ENCODE measurements at places on chromosomes 3 and 15. TPM values are rescaled to one million over a fixed set of nuclear protein-coding genes. Genes with fewer than 3 reads are reported as not detected.

DNA sequence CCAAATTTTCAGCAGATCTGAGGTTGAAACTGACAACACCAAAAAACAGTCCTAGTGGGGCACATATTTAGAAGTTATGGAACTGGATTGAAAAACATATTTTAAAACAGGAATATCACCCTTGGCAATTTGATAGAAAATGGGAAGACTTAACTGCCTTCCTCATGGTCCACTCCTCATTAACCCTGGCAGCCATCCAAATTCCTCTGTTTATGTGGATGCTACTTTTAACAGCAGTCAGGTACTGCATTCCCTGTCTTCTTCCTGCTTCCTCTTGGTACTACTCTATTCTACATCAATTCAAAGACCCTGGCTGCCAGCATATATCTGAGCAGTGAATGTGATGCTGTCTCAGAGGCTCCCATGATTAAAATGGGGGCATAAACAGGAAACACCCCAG, 54.3 kb downstream of the PDE8A start:
- no peak for DNase-seq

DNA sequence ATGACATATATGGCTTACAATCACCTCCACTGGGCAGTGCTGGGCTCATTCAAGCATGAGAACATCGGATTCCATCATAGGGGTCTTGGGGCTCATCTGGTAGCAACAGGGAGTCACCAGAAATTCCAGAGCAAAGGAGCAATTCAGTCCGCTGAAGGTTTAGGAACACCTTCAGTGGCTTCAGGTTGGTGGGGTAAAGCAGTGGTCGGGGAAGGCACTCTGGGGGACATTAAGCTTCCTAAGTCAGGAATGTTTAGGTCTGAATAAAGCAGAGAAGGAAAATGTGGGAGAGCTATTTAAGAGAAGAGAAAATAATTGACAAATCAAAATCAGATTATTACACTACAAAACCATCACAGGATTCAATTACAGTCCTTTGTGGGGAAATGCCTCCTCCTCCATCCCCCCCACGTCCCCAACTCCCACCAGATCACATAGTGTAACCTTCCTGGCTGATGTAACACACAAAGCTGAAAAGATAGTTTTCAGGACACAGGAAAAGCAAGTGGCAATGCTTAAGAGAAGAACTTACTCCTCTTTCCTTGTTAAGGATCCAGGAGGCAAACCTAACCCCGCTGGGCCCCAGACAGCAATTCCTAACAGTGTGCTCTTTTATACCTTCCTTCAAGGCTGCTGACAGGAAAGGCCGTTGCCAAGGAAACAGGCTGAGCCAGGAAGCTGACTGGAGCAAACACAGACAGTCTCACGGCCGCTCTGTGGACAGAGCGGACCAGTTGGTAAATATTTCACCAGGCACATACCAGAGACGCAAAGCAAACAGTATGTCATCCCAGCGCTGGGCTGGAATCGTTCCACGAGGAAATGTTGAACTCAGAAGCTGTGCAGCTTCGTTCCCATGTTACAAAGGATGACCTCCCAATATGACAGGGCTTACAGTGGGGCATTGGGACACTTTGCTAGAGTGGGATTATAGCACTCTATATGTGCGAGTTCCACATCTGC, 57.5 kb upstream of the LMCD1 start:
- DNase-seq, result peak; percentile 89

DNA sequence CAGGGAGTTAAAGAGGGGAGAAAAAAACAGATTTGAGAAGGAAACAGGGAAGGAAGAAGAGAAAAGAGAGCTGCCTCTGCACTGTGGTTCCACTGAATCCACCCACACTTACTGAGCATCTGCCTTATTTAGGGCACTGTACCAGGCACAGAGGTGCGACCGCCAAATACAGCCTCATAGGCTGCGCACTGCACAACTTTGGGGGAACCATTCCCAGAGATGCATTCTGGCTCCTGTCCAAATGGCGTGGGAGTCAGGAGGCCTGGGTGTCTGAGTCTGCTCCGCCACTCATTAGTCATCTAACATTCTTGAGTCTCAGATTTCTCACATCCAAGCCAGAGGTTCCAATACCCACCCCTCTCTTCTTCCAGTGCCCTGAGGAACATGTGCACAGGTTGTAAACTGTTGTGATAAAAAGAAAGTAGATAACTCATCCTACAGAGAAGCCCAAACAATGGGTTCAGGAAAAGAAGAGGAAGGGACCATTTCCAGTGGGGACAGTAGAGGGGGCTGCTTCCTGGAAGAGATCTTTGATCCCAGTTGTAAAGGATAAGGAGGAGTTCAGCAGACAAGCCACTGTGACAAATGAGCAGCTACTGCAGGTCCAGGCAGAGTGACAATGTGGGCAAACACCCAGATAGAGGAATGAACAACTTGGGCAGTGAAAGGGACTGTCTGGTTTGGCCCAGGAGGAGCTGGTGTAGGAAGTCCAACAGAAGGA, 254.6 kb downstream of the UACA start:
- DNase-seq, result no peak

DNA sequence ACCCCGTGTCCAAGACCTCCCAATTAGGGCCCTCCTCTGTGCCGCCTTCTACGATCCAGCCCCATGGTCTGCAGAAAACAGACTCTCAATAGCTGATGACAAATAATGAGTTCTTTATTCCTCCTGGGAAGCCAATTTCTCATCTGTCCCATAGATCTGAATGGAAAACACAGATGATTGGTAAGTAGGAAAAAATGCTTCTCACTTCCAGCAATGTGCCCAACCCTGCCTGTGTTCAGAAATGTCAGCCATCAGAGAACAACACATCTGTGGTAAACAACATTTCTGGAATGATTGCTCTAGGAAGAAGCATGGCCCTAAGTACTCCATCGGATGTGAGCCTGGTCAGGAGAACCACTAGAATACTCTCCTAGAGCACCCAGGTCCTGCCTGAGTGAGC, 240.5 kb upstream of the HES1 start:
- DNase-seq, result no peak

DNA sequence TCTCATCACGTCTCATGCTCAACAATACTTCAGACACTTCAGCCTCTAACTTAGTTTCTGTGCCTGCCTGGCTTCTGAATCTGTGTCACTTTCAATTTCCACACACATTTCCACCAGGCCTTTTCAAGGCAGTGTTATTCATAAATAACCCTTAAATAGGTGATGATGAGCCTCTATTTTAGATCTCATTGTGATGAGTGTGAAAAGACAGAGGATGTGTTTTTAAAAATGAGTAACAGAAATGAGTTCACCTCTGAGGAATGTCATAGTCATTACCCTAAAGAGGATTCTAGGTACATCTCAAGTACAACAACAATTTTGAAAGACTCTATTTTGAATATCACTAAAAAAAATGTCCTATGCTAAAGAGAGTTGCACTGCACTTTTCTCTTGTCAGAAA, 64.6 kb downstream of the STAC start:
- DNase-seq, result no peak

Gene XCR1
- total RNA-seq, result not detected

- DNase-seq, result no peak
Measured at GRCh38 chr15:91872356-91873137, 19.0 kb downstream of the SLCO3A1 start.

DNA sequence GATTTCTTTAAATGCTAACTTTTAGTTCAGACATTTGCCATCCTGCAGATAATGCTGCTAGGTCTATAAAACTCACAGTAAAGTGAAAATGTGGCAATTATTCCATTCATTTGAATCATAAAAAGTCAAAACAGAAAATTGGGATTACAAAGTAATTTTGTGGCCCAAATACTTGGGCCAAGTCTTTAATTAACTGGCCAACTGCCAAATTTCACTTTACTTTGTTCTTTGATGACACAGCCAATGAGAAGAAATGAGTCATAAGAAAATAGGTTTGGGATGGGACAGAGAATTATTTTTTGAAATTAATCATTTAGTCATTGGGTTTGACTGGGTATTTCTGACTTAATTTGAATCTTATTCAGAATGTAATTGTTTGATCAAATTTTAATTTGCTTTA, 89.8 kb upstream of the SLC2A2 start:
- DNase-seq, result no peak

- no peak for DNase-seq
Measured at GRCh38 chr3:156682501-156682900, 8.1 kb downstream of the TIPARP start.

DNA sequence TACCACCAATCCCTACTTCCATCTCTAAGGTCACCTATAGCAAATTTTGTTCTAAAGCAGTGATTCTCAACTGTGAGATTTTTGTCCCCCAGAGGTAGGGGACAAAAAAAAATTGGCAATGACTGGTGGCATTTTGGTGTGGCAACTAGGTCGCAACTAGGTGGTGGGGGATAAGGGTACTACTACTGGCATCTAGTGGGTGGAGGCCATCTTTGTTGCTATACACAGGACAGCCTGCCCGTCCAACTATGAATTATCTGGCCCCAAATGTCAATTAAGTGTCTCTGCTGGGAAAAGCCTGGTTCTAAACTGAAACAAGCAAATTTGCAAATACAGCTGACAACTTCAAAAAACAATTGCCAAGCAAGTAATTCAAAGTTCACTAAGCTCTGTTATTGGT, 1.4 kb downstream of the MTMR10 start:
- no peak for DNase-seq

- DNase-seq, result no peak
Measured at GRCh38 chr3:634511-634910, 437.9 kb downstream of the CHL1 start.

Gene PLA2G4D
- not detected for total RNA-seq

DNA sequence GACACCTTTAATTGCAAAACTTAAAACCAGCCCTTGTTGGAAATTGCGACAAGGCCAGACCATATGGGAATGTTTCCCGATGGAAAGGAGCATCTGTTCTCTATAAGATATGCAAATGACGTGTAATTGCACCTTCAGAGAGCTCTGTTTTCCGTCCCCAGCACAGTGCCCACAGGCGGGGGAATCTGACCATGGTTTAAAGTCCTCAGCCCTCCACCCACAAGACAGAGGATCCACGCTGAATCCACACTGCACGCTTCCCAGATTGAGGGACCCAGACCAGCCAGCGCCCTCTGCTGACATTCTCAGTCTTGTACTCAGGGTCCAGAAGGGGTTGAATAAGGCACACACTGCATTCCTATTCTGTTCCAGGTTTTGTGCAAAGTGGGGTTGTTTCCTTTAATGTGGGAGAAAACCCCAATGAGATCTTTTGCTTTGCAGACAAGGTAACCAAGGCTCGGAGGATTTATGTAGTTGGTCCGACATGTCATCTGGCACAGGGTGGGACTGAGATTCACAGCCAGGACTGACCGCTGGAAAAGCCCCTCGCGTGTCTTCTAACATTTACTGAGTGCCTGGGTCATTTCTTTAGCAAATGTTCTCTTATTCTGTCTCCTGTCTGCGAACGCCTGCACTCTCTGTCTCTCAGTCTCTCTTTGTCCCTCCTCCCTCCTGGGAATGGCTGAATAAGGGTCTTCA, 36.8 kb upstream of the KLHL25 start:
- peak; percentile 86 for DNase-seq

- DNase-seq, result no peak
Measured at GRCh38 chr3:183824761-183825455, 469 bp downstream of the MAP6D1 start.

Data from right cardiac atrium (tissue), 5 donors.